NCI-H1417 (cell line): ENCODE measurements at places on chromosomes 6 and 20.

DNA sequence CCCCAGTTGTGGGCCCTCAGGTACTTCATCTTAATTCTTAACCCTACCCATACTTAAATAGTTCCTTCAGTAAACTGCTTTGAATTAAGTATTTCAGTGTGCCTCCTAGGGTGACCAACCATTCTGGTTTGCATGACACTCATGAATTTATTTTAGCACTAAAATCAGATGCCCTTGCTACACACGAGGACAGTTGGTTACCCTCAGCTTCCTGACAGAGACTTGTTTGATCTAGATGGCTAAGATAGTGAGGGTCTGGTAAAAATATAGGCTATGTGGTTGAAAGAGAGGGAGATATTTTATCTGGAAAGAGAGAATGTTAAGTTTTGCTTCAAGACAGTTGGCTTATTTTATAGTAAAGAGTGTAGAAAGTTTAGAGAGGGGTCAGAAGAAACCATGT lies 10.6 kb downstream of the PGK2 start:
- DNase-seq: no peak

GRCh38 chr20:57220337-57221145 lies 45.9 kb downstream of the BMP7 start:
- DNase-seq: no peak

- DNase-seq: no peak
These were observed 27.9 kb upstream of the EZR start for GRCh38 chr6:158847012-158847529.

DNA sequence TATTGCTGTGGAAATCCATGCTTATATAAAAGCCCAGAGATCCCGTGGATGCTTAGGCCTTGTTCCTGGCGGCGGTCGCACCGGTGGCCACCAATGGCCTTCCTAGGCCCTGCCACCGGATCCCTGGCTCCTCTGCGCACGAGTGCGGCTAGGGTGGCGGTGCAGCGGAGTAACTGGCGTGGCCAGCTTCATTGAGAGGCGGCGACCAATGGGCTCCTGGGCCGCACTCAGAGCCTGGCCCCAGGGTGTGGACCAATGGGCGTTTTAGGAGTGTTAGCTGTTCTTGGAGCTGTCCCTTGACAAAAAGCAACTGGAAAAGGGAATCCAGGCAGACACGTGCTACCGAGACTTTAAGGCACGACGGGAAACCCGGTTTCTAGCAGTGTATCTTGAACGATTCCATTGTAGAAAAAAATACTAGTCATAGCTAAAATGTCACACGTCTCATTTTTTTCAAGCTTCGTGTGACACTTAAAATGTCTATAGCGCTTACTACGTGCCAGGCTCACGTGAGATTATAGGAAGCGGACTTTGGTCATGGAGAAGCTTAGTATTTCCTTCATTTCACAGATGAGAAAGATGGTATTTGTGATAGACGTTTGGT lies 1.7 kb downstream of the AMD1 start:
- peak; percentile 83 for DNase-seq

GRCh38 chr6:96211341-96211740 lies 195.6 kb downstream of the FUT9 start:
- DNase-seq: peak; percentile 32

DNA sequence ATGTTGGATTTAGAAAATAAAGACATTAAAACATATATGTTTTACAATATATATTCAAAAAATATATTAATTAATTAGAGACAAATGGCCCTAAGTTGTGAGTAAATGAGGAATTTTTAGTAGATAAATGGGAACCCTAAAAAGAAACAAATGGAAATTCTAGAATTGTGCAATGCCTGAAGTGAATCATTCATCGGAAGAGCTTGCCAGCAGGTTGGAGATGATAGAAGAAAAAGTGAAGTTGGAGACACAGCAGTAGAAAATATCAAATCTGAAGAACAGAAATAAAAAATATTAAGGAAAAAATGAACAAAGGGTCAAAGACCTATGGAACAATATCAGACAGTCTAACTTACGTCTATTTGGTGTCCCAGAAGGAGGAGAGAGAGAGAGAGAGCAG lies 109.4 kb upstream of the NEDD9 start:
- no peak for DNase-seq

DNA sequence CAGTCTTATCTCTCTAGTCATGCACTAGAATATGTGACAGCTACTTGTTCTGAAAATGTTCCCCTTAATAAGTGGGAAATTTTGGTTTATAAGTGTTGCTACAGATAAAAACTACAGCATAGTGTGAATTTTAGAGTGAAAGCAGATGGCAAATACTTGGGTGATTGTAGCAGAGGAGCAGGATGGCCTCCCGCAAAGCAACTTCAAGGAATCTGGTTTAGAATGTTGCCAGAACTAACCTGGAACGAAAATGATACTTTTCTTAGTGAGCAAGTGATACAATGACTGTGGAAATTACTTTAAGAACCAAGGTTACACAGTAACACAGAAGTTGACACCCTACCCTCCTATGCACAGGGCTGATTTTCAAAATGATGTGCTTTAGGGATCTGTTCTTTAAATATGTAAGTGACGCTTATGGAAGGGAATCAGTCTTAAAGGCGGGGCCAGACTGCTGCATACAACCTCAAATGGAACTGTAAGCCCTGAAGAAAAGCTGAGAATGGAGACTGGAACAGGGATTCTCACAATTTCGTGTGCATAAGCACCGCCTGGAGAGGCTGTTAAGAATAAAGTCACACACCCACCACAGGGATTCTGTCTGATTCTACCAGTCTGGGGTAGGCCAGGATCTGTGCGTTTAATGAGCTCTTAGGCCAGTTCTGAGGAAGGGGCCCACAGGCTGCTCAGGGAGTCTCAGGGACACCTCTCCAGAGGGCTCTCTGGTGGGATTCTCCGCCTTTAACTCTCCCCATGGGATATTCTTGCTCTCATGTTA lies 97.9 kb downstream of the FYN start:
- no peak for DNase-seq

GRCh38 chr6:121880831-121881230 lies 445.4 kb downstream of the GJA1 start:
- DNase-seq: no peak

GRCh38 chr20:4074877-4075455 lies 59.6 kb upstream of the RNF24 start:
- DNase-seq: no peak

GRCh38 chr6:157151029-157151428 lies 172.3 kb downstream of the TMEM242 start:
- no peak for DNase-seq

GRCh38 chr20:49685809-49686208 lies 27.9 kb downstream of the B4GALT5 start:
- no peak for DNase-seq

GRCh38 chr6:47780510-47781356 lies 1.1 kb upstream of the OPN5 start:
- peak; percentile 78 for DNase-seq
